ENCODE measurements at places on chromosomes 5 and 9.

DNA sequence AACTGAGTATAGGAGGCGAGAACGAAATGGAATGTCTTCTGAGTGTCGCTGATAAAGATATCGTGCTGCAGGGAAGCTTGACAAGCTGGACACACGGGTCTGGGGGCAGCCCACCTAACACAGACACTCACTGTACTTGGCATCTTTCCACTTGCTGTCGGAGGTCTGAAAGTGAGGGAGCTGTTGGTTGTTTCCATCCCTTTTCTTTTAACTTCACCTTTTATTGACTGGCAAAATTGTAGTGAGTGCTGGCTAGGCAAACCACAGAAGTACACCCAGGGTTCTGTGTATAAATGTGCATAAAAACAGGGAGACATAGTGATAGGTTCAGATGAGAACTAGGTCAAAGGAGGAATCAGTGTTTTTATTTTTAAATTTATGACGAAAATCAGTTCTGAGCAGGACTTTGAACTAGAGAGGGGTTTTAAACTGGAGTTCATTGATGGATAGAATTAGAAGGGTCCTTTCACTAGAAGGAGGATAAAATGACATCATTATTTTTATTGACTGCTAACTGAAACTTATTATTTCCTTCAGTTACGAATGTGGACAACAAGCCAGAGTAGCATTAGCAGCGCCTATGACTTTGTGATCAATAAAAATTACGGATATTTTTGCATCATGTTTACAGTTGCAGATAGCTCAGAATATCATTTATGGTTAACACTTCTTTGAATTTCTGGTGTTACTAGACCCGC lies 817 bp downstream of the GAPVD1 start:
- no peak for DNase-seq

DNA sequence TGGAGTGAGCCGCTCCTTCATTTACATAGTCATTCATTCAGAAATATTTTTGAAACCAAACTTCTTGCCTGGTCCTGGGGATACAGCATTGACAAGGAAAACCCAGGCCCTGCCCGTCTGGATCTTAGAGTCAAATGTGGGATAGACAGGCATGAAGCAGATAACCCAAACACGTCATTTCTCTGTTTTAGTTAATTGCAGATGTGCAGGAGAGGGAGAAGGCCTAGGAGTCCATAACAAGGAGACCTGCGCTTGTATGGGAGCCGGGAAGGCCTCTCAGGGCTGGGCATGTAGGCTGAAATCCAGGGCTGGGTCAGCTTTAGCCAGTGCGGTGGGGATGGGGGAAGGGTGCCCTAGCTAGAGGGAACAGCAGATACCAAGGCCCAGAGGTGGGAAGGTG lies 43.3 kb downstream of the PRRX2 start:
- DNase-seq, result no peak

DNA sequence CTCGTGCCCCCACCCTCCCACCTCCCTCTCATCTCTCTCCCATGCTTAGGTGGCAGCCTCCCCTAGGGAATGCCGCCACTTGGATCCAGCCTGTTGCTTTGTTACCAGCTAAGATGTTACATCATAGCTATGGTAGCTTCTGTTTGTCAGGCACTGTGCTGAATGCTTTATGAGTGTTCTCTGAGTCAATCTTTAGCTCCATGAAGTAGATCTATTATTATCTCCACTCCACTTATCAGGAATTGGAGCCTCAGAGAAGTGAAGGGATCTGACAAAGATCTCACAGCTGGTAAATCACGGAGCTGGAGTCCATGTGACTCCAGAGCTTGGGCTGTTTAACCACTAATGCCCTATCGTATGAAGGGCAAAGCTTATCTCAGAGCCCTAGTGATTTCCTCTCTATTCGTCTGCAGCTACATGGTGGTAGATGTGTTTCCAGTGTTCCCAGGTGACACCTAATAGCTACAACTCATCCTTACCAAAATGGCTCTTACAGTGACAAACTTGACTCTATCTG lies 54.1 kb downstream of the GARNL3 start:
- no peak for DNase-seq

DNA sequence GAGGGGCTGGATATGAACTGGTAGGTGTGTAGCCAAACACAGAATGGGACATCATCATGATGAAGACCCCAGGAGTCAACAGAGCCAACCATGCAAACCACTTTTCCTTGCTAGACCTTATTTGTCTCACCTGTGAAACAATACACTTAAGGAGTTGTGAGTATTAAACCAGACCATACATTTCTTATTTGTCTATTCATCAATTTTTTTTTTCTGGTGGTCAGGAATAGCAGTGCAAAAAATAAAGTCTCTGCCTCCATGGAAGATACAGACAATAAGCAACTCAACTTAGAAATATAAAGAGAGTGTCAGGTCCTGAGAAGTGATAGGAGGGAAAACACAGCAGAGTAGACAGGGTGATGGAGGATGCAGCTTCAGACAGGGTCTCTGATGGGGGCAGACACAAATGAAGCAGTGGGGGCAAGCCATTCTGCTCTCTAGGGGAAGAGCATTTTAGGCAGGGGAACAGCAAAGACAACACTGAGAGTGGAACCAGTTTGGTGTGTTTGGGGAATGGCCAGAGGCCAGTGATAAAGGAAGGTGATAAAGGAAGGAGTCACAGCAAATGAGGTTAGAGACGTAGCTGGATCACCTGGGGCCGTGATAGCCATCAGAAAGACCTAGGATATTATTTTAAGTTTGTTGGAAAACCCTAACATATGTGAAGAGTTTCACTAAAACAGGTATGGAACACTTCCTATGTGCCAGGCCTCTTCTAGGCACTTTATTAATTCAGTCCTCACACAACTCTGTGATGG lies 256.2 kb downstream of the MAN2A1 start:
- DNase-seq, result no peak

DNA sequence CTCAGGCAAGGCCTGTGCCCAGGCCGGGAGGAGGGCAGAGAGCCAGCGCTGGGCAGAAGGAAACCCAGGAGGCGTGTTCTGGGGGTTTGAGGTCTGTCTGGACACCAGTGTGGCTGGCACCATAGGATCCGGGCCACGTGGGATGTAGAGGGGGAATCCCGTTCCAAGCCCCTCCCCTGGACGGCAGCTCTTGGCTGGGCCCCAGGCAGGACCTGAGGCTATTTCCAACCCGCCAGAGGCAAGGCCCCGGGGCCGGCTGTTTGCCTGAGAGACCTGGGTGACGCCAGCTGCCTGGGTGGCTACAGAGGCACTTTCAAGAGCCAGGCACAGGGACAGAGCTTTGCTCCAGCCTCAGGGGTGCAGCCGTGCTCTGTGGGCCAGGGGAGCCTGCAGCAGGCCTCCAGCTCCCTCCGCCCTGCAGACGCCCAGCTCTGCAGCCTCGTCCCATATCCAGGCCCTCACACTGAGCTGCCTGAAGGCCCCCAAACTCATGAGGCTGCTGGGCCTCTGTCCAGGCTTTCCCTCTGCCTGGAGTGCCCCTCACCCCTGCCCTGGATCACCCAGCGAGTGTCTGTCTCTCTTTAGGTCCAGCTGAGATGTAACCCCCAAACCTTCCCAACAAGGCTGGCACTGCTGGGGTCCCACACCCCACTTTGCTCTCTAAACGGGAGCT lies 56.6 kb upstream of the EGFL7 start:
- no peak for DNase-seq

DNA sequence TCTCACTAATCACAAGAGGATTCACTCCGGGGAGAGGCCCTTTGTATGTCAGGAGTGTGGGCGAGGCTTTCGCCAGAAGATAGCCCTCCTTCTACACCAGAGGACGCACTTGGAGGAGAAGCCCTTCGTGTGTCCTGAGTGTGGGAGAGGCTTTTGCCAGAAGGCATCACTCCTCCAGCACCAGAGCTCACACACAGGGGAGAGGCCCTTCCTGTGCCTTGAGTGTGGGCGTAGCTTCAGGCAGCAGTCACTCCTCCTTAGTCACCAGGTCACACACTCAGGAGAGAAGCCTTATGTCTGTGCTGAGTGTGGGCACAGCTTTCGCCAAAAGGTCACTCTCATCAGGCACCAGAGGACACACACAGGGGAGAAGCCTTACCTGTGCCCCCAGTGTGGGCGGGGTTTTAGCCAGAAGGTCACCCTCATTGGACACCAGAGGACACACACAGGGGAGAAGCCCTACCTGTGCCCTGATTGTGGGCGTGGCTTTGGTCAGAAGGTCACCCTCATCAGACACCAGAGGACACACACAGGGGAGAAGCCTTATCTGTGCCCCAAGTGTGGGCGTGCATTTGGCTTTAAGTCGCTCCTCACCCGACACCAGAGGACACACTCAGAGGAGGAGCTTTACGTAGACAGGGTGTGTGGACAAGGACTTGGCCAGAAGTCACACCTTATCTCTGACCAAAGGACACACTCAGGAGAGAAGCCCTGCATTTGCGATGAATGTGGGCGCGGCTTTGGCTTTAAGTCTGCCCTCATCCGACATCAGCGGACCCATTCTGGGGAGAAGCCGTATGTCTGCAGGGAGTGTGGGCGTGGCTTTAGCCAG lies 27.8 kb downstream of the NUTM2F start:
- no peak for DNase-seq

GRCh38 chr9:90858457-90858901 lies 56.9 kb downstream of the SYK start:
- no peak for DNase-seq
